ENCODE measurements at places on chromosomes 12 and 14. TPM values are rescaled to one million over a fixed set of nuclear protein-coding genes. Genes with fewer than 3 reads are reported as not detected.

GRCh38 chr14:21748869-21749303, 75.3 kb upstream of the OR4E1 start:
- H3K4me1 ChIP-seq: no peaks in the 10 kb centered on the region
- no peaks in the 10 kb centered on the region for H3K27me3 ChIP-seq
- peak; percentile 62 for DNase-seq
- H3K27ac ChIP-seq: no peak overlapping the region

FGF6 gene
- not detected for total RNA-seq

- no peak for DNase-seq
- no peaks in the 10 kb centered on the region for H3K27me3 ChIP-seq
- no peak overlapping the region for H3K27ac ChIP-seq
- no peak overlapping the region for H3K4me3 ChIP-seq
Observed at GRCh38 chr14:42163136-42163535, 556.5 kb downstream of the LRFN5 start.

KLHDC1 gene
- not detected for total RNA-seq

DNA sequence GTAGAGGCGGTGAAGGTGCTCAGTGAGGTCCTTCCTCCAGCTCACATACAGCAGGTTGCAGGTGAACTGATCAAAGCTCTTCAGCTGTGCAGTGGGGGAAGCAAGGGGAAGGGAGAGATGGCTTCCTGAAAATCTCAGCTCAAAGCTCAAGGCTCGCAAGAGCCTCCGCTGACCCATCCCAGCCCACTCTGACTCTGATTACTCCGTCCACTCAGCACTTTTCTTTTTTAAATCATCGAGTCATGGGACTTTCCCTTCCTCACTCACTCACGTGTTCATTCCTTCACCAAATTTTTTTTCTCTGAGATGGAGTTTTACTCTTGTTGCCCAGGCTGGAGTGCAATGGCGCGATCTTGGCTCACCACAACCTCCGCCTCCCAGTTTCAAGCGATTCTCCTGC, 4.7 kb downstream of the ABCD4 start:
- no peak for DNase-seq
- H3K4me1 ChIP-seq: no peaks in the 10 kb centered on the region
- no peaks in the 10 kb centered on the region for H3K27me3 ChIP-seq
- H3K4me3 ChIP-seq: no peak overlapping the region
- H3K36me3 ChIP-seq: peaks cover 23% of the 10 kb centered on the region
- no peak overlapping the region for H3K27ac ChIP-seq

Measured in H9 (cell line).